ENCODE measurements at places on chromosomes 6 and 20.

DNA sequence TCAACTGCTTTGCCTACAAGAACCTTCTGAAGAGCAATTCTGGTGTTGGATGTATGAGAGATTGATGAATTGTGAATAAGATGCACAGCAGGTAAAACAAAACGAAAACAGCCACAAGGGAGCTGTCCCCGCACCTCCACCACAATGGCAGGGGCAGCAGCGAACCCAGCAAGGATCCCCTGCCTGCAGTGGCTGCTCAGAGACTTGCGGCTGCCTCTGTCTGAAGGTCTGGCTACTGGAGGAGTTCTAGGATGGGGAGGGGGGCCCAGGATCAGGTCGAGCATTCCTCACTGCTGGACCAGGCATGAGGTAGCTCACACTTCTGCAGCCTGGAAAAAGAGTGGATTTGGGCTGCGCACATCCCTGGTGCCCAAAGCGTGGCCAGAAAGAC, 523.5 kb downstream of the CDH26 start:
- no peak for DNase-seq

DNA sequence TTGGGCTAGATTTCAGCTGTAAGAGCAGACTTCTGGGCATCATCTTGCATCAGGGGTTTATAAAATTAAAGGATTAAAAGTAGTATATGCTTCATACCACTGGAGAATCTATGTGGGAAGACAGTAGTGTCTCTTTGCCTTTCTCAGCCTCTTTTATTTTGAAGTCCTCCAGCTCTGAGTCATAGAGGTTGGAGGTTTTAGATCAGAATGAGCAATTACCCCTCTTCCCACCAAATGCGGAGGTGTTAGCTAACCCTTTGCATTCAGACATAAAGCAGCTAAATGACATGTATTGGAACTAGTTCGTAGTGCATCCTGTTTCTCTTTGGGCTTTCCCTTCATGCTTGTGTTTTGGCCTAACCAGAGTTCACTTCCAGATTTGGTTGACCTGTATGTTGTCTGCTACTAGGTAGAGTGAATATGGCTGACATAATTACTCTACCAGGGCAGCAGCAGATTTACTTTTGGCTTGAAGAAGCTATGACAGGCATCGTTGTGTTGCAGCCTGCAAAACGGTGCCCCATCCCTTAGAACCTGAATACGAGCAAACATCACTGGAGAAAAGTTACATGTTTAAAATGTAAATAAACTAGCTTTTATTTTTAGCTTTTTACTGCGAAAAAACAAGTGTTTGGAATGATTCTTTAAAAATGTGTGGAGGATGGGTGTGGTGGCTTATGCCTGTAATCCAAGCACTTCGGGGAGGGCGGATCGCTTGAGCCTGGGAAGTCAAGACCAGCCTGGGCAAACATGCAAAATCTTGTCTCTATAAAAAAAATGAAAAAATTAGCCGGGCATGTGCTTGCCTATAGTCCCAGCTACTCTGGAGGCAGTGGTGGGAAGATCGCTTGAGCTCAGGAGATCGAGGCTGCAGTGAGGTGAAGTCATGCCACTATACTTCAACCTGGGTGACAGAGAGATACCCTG, 82.2 kb downstream of the MYO6 start:
- no peak for DNase-seq

DNA sequence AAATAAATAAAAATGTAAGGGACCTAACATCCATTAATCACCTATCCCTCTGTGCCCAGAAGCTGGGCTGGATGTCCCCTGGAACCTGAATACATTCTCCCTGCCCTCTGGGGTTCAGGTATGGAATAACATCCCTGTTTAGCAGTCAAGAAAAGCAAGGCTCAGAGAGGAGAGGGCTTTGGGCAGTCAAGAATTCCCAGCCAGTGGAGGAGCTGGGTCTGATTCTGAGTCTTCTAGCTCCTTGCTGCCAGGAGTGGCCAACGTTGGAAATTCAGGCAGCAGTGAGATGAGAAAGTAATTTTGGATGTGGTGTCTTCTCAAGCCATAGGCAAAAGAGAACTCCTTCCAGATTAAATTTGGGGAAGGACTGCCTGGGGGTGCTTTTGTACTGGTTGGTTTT, 42.6 kb upstream of the ZNFX1 start:
- no peak for DNase-seq

GRCh38 chr20:50788045-50788991, 6.5 kb upstream of the BCAS4 start:
- no peak for DNase-seq

DNA sequence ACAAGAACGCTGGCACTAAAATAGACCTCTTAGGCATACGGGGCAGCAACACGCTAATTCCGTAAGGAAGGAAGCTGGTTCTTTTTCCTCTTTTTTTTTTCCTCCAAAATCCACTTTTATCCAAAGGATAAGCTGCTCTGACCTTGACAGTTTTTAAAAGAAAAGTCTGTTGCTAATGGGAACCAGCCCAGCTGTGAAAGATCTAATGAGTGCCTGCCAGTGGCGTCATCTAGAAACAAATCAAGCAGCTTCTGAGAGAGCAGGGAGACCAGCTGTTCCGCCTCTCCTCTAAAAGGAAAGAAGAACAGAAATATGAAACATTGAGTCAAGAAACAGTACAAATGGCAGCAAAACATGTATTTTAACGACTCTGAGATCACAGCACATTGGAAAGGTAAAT, 78.6 kb downstream of the FAXC start:
- DNase-seq, result no peak

GRCh38 chr20:57126481-57127092, 139.9 kb downstream of the BMP7 start:
- no peak for DNase-seq

DNA sequence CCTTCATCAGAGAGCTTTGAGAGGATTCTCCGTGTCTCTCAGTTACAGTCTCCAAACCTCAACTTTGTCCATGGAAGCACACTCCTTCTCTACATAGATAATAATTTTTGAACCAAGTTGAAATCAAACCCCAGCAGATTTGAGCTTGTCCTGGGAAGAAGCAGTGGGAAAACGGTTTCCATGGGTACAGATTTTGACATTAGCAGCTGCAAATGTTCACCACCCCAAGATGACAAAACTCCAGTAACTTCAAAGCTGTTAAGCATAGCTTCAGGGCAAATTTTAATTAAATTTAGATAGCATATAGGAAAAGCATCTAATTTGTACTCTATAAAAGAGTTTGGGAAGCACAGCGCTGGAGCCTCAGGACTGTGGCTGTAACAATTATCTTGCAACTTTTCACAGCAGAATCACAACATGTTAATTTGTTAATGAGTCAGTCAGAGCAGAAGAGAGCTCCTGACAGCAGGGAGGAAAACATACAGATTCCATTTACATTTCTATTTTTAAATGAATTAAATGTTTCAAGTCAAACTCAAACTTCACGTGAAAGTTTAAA, 240.7 kb downstream of the BMP7 start:
- DNase-seq, result no peak

GRCh38 chr20:57880571-57880892, 170.7 kb upstream of the PMEPA1 start:
- no peak for DNase-seq

DNA sequence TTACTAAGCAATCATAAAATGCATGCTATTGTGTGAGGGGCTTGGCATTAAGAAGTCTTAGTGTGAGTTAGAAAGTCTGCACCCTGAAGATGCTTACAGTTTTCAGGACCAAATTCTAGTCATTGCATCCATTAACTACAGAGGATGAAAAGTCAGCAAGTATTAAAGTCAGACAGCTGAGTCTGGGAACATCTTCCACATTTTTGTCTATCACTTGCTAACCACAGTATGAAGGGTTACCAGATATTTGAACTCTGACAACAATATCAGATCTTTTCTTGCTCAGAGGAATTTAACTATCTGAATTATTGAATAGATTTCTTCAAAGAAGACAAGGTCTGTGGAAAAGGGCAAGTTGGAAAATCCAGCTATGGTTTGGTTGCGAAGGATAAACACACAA, 264.4 kb downstream of the BTBD9 start:
- DNase-seq, result no peak

GRCh38 chr6:56796196-56796532, 153.5 kb upstream of the DST start:
- no peak for DNase-seq

DNA sequence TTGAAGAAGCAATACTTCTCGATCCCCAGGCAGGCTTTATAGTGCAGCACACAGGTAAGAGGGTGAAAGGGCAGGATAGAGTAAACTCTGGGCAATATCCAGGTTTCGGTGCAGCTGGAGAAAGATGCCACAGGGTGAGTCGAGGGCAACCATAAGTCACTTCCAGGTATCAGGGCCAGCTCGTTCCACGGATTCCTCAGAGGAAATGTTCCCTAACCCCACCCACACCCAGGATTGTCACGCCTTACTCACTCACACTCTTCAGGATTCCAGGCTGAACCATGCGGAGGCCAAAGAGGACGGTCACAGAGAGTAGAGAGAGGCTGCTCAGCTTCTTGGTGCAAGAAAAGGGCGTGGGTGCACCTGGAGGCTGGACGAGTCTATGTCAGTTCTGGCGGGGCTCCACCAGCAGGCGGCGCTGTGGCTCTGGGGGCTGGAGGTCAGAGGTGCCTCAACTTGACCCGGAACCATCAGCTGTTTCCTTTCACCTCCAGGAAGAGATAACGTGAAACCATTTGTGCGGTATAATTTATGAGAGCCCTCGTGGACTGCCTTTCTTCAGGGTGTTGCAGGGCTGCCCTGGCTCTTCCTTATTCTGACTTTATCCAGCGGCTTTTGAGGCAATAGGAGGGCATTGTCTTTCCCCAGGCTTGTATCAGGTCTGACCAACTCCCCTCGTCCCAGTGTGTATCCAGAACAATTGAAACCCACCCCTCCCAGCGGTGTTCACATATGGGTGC, 14.5 kb upstream of the WFDC12 start:
- no peak for DNase-seq

GRCh38 chr20:11057624-11058023, 383.8 kb upstream of the JAG1 start:
- no peak for DNase-seq

GRCh38 chr20:12597551-12597950, 411.2 kb upstream of the SPTLC3 start:
- DNase-seq, result no peak

- no peak for DNase-seq
Measured at GRCh38 chr6:70395301-70395672, 18.0 kb upstream of the FAM135A start.

- DNase-seq, result no peak
Measured at GRCh38 chr20:60446267-60447111, 488.3 kb downstream of the CDH26 start.

DNA sequence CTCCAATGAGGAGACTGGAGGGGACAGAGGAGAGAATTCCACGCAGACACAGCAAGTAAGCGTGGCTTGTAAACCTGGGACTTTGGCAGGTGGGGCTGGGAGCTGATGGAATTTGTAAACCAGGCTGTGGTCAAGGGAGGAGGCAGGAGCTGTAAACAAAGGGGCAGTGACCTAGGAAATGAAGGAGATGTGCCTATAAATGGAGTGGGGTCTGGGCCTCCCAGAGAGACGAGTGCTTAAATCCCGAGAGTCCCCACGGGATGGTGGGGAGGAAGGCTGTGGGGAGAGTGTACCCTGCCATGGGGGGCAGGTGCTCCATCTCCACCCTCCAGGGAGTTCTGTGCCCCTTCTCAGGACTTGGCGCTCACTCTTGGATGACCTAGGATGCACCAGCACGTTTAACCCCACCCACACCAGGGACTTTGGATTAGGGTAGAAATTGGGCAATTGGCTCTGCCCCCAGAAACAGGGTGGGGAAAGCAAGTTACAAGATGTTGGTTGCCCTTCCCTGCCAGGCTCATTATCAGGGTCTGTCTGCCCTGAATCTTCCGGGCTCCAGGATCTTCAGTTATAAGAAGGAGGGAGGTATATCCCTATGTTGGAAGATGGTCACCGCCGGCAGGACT, 4.0 kb upstream of the DHX16 start:
- no peak for DNase-seq

DNA sequence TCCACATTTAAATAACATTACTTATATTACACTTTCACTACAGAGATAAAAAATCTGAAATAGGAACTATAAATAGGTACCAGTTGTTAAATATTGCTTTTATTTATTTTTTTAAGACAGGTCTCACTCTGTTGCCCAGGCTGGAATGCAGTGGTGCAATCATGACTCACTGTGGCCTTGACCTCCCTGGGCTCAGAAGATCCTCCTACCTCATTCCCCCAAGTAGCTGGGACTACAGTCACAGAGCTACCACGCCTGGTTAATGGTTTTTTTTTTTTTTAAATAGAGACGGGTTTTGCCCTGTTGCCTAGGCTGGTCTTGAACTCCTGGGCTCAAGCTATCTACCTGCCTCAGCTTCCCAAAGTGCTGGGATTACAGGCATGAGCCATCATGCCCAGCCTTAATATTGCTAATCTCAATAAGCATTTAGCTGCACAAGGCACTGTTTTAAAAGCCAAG, 17.3 kb downstream of the EEF1E1 start:
- DNase-seq, result no peak

DNA sequence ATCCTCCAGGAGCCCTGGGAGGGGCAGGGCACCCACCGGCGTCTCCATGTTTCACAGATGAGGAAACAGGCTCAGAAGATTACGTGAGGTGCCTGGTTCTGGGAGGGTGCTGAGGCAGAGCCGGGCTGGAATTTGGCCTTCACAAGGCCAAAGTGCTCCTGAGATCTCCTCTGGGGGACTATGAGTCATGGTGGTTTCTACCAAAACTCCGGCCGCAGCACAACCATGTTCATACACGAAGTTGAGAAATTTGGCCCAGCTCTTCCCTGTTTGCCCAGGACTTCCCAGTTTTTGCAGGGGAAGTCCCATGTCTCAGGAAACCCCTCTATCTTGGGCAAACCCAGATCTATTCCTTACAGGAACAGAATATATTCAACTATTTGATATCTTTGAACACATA, 172.9 kb upstream of the CDYL start:
- DNase-seq, result no peak

- no peak for DNase-seq
Measured at GRCh38 chr6:26330859-26331217, 34.2 kb upstream of the BTN3A2 start.

DNA sequence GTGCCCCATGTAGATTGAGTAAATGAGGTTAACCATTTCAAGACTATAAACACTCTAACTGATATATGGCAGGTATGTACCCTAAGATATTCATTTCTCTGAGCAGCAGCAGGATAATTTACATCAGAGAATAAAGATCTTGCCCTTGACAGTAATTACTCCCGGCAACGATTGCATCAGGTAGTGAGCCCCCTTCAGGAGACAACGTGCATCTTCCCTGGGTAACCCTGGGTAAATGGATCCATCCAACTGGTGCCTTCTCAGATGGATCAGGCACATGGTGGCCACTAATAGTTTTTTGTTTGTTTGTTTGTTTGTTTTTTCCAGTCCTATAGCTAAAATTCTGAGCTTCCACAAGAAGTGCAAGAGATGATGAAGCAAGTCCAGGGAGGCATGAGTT, 469.4 kb upstream of the SLC35B3 start:
- DNase-seq, result no peak

DNA sequence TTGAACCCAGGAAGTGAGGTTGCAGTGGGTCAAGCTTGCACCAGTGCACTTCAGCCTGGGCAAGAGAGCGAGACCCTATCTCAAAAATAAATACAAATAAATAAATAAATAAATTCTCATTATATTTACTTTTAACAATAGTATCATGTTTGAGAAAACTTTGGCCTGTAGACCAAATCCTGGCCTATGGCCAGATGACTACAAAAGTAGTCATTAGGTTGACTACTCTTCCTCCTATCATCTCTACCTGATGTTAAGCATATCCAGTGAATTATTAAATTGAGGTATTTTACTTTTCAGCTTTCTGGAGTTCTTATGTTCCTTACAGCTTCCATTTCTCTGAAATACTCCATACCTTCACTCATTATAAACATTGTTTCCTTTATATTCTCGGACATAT, 280.6 kb downstream of the LAMA2 start:
- no peak for DNase-seq
